ENCODE measurements at places on chromosomes 3 and 15. TPM values are rescaled to one million over a fixed set of nuclear protein-coding genes. Genes with fewer than 3 reads are reported as not detected.

PAQR5 gene
- not detected for total RNA-seq

DNA sequence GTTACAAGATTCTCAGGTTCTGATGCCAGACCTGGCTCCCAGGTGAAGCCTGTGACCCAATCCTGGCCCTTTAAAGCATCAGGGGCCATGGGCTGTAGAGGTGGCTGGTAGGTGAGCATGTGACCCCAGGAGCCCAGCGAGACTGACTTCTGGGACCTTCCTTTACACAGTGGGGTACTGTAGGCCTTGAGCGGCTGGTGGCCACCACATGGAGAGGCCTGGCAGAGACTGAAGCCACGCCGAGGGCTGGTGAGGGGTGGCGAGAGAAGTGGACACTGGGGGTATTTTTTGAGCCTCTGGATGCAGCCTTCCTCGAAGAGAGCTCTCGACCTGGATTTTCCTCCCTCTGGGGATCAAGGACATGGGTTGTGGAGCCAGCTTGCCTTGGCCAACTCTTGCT, 71.2 kb upstream of the ITGA11 start:
- no peak overlapping the region for H3K27ac ChIP-seq
- no peak overlapping the region for H3K4me3 ChIP-seq

- H3K27me3 ChIP-seq: no peaks in the 10 kb centered on the region
- H3K4me1 ChIP-seq: no peaks in the 10 kb centered on the region
- H3K27ac ChIP-seq: no peak overlapping the region
These were observed 40.0 kb upstream of the PTPN23 start for GRCh38 chr3:47340866-47341265.

MORC1 gene
- not detected for total RNA-seq

FYTTD1 gene
- total RNA-seq: 52.3 TPM

IFRD2 gene
- 65.6 TPM for total RNA-seq

DNA sequence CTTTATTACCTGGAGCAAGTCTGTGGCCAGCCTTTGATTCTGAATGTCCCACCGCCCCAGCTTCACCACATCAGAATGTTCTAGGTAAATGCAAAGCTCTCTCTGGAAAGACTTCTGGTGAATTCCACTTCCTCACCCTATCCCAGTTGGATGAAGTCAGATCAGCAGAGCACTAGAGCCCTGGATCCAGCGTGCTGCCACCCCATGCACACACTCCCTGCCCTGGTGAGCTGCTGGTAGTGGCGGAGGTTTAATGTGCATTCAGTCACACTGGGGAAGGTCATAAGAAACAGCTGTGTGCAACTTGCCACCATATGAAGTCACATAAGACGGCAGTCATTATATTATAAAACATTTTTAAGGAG, 16.3 kb upstream of the SLC41A3 start:
- H3K4me3 ChIP-seq: no peak overlapping the region
- H3K4me1 ChIP-seq: no peaks in the 10 kb centered on the region
- no peak overlapping the region for H3K27ac ChIP-seq

GRCh38 chr15:38555686-38556334, 8.8 kb downstream of the RASGRP1 start:
- no peak for DNase-seq
- peak overlapping the region; percentile 91 for H3K27ac ChIP-seq
- H3K4me1 ChIP-seq: peaks cover 95% of the 10 kb centered on the region
- H3K4me3 ChIP-seq: peak overlapping the region; percentile 4
- no peaks in the 10 kb centered on the region for H3K27me3 ChIP-seq

TTC23 gene
- total RNA-seq: 0.92 TPM

VWA5B2 gene
- not detected for total RNA-seq

DNA sequence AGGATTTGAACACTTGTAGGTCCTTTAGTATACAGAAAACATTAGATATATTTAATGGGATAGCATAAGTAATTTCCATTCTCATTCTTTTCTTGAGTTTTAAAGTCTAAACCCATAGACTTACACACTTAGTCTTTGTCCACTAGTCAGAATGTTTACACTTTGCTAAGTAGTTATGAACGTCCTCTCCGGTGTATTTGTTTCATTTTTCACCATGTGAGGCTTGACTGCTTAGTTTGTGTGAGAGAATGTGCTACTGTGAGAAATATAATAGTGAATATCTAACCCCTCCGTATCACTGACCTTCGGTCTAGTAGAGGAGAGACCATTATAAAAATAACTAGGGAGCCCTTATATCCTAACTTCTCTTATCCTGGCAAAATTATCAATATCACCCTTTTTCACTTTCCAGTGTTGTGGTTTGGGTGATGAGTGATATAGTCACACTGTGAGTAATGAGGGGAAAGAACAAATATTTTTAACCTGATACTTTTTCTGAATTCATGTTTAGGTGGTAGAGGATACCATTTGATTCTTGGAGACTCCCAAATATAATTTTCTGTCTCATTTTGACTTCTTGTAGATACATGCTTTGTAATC, 122.4 kb downstream of the UBE2E2 start:
- no peaks in the 10 kb centered on the region for H3K27me3 ChIP-seq
- no peak overlapping the region for H3K4me3 ChIP-seq
- H3K27ac ChIP-seq: no peak overlapping the region

DNA sequence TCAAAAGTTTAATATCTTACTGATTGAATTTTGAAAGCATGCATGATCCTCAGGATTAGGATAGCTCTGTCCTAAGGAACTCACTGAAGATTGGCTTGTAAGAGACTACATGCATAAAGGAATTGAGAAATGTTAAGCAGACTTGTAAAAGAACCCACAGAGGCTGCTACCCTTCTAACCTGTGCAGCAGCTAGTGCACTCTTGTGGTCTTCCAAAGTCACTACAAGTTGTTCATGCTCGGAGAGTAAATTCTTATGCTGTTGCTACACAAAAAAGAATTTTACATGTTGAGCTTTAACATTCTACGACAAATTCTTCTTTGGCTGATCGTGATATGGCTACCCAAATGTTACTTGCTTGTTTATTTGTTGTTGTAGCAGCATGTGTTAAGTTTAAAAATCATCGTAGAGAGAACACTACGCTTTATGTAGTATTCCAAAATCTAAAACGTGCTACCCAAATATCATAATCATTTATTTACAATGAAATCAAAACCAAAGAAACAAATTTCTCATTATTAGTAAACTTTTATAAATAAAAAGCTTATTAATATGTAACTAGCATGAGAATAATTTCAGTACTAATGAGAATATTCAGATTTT, 55.0 kb downstream of the GOLIM4 start:
- no peaks in the 10 kb centered on the region for H3K36me3 ChIP-seq
- H3K4me3 ChIP-seq: no peak overlapping the region
- no peak for DNase-seq

ACP3 gene
- not detected for total RNA-seq

GRCh38 chr3:36512555-36512954, 132.3 kb downstream of the STAC start:
- H3K4me1 ChIP-seq: no peaks in the 10 kb centered on the region
- H3K36me3 ChIP-seq: no peaks in the 10 kb centered on the region
- H3K4me3 ChIP-seq: no peak overlapping the region
- DNase-seq: no peak

NAALADL2 gene
- not detected for total RNA-seq

DNA sequence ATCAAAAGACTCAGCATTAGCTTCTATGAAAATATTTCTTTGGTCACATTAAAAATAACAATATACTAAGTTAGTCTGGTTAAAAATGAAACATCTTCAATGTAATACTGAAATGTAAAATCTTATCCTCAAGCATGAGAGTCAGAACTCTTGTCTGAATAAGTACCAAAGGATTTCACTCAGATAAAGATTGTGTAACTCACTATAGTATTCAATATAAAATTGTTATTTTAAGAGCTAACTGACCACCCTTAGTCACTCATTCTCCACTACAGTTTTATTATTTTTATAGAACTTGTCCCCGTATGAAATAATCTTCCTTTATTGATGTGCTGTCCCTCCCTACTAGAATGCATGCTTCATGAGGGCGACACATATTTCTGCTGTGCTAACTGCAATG, 426.3 kb downstream of the MECOM start:
- no peak for DNase-seq
- no peaks in the 10 kb centered on the region for H3K4me1 ChIP-seq
- no peaks in the 10 kb centered on the region for H3K27me3 ChIP-seq
- H3K36me3 ChIP-seq: no peaks in the 10 kb centered on the region
- no peak overlapping the region for H3K27ac ChIP-seq
- no peak overlapping the region for H3K4me3 ChIP-seq

GRCh38 chr3:126101521-126101982, 17.6 kb upstream of the SLC41A3 start:
- H3K4me3 ChIP-seq: no peak overlapping the region
- no peaks in the 10 kb centered on the region for H3K27me3 ChIP-seq
- no peaks in the 10 kb centered on the region for H3K4me1 ChIP-seq

GRCh38 chr15:75350601-75351361, 3.9 kb downstream of the NEIL1 start:
- H3K27ac ChIP-seq: peak overlapping the region; percentile 67
- no peak overlapping the region for H3K4me3 ChIP-seq
- H3K4me1 ChIP-seq: peaks cover 29% of the 10 kb centered on the region
- no peak for DNase-seq
- H3K27me3 ChIP-seq: no peaks in the 10 kb centered on the region
- peaks cover 9% of the 10 kb centered on the region for H3K36me3 ChIP-seq

DNA sequence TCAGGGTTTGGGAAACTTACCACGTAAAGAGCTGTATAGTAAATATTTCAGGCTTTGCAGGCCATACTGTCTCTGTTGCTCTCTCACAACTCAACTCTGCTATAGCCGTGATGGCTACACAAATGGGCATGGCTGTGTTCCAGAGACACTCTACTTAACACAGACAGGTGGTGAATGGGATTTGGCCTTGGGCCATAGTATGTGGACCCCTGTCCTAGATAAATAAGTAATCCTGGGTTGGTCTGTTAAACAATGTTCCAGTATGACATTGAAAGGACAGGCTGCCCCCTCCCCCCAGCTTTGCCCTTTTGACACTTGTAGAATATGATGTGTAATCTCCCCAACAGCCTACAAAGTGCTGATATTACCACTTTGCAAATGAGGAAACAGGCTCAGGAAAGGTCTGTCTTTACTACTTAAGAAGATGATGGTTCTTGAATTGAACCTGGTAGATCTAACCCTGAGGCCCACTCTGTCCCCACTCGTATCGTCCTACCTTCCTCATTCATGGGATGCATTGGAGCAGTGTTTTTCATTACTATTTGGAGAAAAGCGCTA, 38.4 kb downstream of the SLCO3A1 start:
- H3K27me3 ChIP-seq: no peaks in the 10 kb centered on the region
- DNase-seq: no peak

- no peaks in the 10 kb centered on the region for H3K4me1 ChIP-seq
- no peaks in the 10 kb centered on the region for H3K36me3 ChIP-seq
- H3K27ac ChIP-seq: no peak overlapping the region
- no peak for DNase-seq
These were observed 78.9 kb downstream of the CDIN1 start for GRCh38 chr15:36658312-36658711.

- H3K4me1 ChIP-seq: no peaks in the 10 kb centered on the region
- H3K27ac ChIP-seq: no peak overlapping the region
- no peaks in the 10 kb centered on the region for H3K27me3 ChIP-seq
These were observed 411.6 kb downstream of the CADM2 start for GRCh38 chr3:85370341-85370740.

ALDH1A3 gene
- total RNA-seq: not detected

TMEM212 gene
- total RNA-seq: not detected

PHLDB2 gene
- 0.38 TPM for total RNA-seq

DPH6 gene
- total RNA-seq: 10.5 TPM

SCG5 gene
- total RNA-seq: not detected

DNA sequence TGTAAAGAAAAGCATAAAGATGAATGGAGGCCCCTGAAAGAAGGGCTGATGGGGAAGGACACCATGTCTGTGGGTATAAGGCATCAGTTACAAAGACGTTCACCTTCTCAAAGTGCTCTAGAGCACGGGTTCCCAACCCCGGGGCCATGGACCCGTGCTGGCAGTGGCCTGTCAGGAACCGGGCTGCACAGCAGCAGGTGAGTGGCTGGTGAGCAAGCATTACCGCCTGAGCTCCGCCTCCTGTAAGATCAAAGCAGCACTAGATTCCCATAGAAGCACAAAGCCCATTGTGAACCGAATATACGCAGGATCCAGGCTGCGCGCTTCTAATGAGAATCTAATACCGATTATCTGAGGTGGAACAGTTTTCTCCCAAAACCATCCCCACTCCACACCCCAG, 25.7 kb downstream of the MYO1E start:
- H3K4me1 ChIP-seq: no peaks in the 10 kb centered on the region
- DNase-seq: no peak
- H3K27me3 ChIP-seq: no peaks in the 10 kb centered on the region
- H3K36me3 ChIP-seq: no peaks in the 10 kb centered on the region

DNA sequence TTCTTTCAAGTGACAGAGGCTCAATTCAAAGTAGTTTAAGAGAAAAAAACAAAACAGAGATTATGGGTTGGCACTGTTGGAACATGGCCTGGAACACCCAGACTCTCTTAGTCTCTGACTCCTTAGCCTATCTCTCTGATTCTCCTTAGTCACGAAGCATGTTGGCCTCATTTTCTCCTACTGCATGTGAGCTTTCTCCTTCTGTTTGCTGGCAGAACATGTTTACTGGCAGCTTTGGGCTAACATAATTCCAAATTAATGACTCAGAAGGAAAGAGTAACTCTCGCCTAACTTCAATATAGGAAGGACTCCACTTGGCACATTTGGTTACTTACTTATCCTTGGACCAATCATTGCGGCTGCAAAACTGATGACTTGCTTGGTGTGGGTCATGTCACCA, 21.7 kb upstream of the CCDC39 start:
- no peaks in the 10 kb centered on the region for H3K27me3 ChIP-seq
- H3K4me1 ChIP-seq: no peaks in the 10 kb centered on the region

PLSCR4 gene
- total RNA-seq: not detected

GRCh38 chr15:84967380-84967779, 14.3 kb upstream of the PDE8A start:
- no peak overlapping the region for H3K27ac ChIP-seq
- no peaks in the 10 kb centered on the region for H3K4me1 ChIP-seq
- H3K36me3 ChIP-seq: no peaks in the 10 kb centered on the region
- no peak overlapping the region for H3K4me3 ChIP-seq
- peaks cover 4% of the 10 kb centered on the region for H3K27me3 ChIP-seq

DNA sequence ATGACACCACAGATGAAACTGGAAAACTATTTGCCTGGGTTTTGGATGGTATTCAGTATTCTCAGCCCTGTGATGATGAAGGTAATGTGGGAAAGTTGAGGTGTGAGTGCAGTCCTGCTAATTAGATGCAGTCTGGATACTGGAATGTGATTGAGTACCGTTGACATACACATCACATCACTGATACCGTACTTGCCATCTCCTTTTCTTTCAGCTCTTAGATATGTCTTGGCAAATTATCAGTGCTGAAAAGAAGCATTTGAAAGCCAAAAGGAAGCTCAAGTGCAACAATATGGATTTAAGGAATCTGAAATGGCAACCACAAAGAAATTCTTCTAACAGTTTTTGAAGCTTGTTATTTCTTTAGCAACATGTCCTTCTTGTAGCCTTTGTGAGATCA, 381.4 kb upstream of the TGFBR2 start:
- DNase-seq: no peak
- H3K4me1 ChIP-seq: no peaks in the 10 kb centered on the region
- no peaks in the 10 kb centered on the region for H3K36me3 ChIP-seq
- no peak overlapping the region for H3K4me3 ChIP-seq

UBAP1L gene
- total RNA-seq: 17.0 TPM

PYGO1 gene
- not detected for total RNA-seq

Measured in naive thymus-derived CD4-positive, alpha-beta T cell (primary cell).